Stimulated activated CD8-positive, alpha-beta memory T cell treated with anti-CD3 and anti-CD28 coated beads, Interleukin-4, amount 100 ng/mL, for 48 hours (primary cell): ENCODE measurements at places on chromosomes 2 and 18.

DNA sequence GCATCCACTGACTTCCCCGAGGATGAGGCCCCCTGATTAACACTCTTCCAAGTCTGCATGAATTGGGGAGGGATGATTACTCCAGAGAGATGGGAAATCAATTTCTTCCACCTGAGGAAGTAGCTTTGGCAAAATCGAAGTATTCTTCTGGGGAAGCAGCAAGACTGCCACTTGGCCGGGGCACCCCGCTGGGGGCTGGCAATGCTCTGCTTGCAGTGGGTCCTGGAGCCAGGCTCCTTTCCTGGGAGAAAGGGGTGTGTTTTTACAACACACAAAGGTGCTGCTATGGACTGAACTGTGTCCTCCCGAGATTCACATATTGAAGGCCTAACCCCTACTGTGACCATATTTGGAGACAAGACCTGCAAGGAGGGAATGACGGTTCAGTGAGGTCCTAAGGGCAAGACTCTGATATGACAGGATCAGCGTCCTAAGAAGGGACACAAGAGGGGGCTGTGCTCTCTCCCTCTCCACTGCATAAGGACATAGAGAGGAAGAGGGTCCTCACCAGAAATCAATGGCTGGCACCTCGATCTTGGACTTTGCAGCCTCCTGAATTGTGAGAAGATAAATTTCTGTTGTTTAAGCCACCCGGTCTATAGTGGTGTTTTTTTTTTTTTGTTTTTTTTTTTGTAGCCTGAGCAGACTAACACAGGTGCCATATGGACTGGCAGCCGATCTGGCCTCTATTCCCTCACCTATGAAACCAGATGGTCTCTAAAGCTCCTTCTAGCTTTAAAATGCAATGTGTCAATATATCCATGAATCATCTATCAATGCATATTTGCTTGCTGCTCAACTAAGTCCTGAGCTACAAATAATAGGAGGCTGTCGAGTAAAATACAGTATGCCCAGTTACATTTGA lies 3.6 kb upstream of the SMARCAL1 start:
- DNase-seq, result no peak

- no peak for DNase-seq
These were observed 8.2 kb upstream of the RNU2-63P start for GRCh38 chr2:88024509-88024908.

DNA sequence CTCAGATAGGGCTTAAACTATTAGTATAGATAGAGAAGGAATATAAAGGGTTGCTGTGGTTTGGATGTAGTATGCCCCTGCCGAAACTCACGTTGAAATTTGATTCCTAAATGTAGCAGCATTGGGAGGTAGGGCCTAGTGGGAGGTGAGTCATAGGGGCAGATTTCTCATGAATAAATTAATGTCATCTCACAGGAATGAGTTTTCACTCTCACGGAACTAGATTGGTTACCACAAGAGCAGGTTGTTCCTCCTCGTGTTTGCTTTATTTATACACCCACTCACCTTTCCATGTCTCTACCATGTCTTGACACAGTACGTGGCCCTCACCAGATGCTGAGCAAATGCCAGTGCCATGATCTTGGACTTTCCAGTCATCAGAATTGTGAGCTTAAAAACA lies 218.2 kb downstream of the RBM43 start:
- no peak for DNase-seq

GRCh38 chr18:26432651-26433424 lies 115.5 kb downstream of the KCTD1 start:
- no peak for DNase-seq

DNA sequence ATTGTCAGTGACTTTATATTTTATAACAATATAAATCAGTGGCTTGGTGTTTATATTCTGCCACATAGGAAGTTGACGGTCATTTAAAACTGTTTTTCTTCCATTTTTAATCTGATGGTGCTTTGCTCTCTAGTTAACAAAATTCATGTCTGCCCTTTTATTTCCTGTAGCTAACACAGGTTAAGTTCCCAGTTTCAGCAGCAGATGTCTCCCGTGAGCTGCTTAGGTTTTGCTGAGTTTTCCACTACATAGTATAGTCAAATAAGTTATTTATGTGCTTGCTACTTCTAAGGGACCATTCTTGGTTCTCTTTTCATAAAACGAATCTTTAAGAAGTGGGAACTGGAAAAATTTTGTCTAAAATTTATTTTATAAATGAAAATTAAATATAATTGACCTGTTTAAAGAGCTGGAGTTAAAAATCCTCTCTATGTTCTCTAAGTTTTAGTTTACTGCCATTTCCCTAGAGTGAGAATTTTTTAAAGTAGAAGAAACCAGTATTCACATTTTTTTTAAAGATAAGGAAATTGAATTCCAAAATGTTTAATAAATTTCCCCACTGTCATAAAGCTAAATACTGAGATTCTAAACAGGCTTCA lies 20.6 kb downstream of the HTR2B start:
- DNase-seq, result peak; percentile 72

DNA sequence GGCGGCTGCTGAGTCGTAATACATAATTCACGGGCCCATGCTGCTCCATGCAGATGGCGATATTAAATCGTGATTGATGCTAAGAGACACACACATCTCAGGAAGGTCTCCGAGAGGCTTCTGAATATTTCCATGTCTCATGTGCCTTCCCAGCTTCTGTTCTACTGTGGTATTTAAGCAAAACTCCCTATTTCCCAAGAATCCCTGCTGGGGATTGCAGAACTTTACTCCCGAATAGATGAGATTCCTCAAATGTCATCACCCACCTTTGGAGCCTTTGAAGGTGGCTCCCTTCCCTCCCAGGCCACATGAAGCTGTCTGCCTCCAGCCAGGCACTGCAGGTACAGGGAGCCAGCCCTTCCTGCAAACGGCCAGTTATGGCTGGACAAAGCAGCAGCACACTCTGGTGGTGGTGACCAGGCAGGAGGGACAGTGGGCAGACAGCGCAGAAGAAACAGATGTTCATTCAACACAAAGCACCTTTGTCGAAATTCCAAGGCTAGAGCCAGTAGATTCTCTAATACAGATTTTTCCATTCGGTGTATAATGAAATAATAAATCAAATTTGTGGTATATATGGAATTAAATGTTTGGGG lies 14.1 kb downstream of the NRP2 start:
- DNase-seq, result no peak

DNA sequence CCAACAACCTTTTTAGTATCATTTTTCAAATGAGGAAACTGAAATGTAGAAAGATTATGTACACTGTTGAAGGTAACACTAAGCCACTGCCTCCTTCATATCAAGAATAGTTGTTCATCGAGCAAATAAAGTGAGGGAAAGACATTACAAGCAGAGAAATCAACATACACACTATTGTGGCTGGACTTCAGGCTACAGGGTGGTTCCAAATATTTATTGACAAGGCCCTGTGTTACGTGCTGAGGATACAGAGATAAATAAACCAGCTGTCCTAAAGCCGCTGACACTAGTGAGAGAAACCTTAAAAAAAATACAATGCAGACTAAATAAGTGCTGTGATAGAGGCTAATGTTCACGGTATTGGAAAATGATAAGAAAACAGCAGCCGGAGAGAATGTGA lies 1.9 kb upstream of the LNPK start:
- no peak for DNase-seq

- DNase-seq, result no peak
These were observed 17.3 kb downstream of the NOL4 start for GRCh38 chr18:34207344-34207851.

DNA sequence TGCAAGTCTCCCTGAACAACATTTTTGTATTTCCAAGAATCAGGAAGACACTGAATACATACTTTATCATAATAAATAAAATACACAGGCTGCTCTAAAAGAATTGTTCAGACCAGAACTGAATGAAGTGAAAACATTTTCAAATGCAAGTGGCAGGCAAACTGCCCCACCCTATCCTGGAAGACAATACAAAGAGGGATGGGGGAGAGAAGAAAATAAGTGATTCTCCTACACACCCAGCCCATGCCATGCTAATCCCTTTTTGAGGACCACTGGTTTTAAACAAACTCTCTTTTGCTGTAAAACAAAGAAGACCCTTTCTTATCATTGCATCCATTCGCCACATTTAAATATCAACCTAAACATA lies 95.6 kb downstream of the PID1 start:
- DNase-seq, result no peak

- DNase-seq, result no peak
These were observed 42.5 kb downstream of the TEX44 start for GRCh38 chr2:231634951-231635875.

DNA sequence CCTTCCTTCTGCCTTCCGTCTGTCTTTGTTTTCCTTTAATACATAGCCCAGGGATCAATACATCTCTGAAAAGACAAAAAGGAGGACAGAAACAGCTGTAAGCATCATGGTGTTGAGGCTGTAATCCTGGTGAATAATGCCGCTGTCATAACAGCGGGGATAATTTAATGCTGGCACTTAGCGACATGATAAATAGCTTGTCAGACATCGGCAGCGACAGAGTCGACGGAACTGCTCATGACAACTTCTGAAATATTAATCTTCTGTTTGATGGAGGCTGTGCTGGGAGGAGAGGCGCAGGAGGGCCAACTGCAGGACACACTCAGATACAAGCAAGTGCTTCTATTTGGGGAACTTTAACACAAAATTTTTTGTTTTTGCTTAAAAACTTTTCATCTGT lies 602.2 kb downstream of the GALR1 start:
- DNase-seq, result no peak

GRCh38 chr2:170371231-170371998 lies 193.5 kb downstream of the MYO3B start:
- DNase-seq, result no peak

GRCh38 chr2:15733867-15734673 lies 142.4 kb downstream of the DDX1 start:
- DNase-seq, result no peak

DNA sequence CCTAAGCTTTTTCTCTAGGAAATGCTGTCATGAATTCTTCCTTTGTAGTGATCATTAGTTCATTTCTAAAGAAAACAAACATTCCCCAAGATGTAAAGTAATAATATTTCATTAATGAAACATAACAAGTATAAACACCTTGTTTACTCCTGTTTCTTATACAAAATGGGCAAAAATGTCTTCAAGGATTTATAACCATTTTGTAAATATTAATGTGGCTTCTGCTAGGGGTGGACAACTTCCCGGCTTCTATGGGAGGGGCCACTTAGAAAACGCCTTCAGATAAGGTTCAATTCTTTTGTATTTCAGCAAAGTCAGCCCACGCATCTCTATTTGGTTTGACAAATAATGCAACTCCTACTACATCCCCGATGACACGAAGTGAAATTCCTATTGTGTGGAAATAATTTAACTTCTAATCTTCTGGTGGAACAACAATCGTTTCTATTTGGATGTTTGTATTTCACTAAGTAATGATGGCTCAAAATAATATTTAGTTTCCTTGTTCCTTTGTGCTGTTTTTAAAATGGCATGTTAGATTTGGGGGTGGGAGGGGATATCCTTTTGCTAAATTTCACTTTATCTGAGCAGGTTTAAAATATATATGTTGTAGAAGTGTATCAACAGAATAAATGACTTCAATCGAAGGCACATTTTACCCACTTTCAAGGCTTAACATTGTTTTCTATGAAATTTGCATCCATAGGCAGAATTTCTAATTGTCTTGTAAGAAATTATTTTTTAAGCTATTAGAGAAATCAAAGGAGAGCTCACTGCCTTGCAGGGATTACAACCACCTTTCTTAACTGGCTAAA lies 14.7 kb upstream of the HOXD1 start:
- DNase-seq, result no peak

DNA sequence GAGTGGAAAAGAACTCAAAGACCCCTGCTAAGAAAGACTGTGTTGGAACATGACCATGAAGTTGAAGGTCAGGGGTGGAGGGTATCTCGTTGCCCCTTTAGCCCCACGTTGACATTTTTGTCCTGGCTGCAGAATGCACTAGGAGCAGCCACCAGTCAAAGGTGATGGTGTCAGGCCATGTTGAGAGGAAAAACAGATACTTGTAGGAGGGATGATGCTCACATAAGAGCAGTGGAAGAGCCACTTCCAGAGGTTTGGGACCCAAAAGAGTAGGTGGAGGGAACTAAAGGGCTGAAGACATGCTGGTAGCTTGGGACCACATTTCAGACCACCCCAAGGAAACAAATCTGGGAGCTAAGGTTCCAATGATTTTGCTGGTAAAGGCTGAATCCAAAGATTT lies 159.0 kb downstream of the MYO3B start:
- DNase-seq, result no peak

- no peak for DNase-seq
These were observed 121.0 kb upstream of the SMAD7 start for GRCh38 chr18:49071778-49072177.

DNA sequence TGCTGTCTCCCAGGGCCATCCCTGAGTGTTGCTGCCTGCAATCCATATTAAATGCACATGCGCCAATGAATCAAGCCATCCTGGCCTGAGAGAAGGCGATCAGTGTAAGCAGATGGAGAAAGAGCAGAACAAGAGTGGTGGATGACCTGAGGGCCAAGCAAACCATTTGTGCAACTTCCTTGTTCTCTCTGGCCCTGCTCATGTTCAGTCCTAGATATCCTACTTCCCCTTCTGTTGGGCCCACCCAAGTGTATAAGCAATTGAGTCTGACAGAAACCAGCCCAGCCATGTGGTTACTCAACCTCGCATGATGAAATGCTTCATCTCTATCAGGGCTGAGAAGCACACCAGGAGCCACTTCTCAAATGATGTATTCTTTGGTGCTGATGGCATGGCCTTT lies 383.1 kb upstream of the ID2 start:
- peak; percentile 21 for DNase-seq

DNA sequence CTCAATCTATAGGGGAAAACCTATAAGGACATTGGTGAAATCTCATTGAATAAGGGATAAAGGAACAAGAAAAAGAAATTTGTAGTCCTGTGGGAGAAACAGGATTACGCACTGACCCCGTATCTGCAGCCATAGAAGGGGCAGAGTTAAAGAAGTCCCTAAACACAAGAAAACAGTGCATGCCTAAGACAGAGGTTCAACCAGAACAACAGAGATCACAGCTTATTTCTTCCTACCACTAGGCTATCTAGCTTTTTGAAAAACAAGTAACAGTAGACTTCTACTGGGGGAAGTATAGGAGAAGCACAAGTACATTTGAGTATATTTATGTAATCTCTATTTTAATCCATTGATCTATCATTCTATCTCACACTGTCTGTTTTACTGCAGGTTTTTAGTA lies 485.2 kb upstream of the REG3G start:
- no peak for DNase-seq

- no peak for DNase-seq
These were observed 33.9 kb downstream of the SOWAHC start for GRCh38 chr2:109648041-109648527.
